ENCODE measurements at places on chromosomes 5 and 9.

DNA sequence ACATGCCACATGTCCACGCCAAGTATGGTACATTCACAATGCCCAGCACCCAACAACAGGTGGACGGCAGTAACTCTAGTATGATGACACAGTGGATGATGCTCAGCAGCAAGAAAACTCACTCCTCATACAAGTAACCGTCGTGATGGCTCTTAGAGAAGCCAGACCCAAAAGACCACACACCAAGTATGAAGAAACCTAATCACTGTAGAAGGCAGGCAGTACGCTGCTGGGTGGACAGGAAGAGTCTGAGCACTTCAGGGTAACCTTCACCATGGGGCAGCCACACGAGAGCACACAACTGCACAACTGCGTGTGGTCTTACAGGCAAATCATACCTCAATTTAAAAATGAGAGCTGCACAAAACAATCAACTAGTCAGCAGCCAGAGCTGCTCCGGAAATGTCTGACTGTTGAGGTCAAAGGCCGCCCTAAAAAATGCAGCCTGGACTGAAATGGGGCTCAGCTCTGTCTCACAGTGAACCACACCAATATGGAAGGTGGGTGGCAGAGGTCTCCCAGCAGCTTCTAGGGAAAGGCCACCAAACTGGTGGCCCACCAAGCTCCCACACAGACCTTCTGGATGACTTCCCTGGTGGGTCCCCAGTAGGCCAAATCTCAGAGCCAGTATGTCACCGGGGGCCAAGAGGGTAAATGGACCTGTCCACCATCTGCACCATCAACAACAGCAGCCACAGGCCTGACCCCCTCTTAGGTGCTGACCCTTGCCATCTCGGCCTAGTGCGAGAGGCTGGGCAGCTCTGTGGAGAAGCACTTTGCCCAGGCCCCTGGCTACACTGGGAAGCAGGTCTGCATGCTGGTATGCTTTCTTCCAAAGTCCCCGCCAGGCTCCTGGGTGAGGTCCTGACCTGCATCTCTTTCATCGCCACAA is 17.8 kb downstream of the BICD2 start:
- DNase-seq = no peak

GRCh38 chr9:137198902-137199283 is 1.6 kb downstream of the TPRN start:
- DNase-seq = no peak

DNA sequence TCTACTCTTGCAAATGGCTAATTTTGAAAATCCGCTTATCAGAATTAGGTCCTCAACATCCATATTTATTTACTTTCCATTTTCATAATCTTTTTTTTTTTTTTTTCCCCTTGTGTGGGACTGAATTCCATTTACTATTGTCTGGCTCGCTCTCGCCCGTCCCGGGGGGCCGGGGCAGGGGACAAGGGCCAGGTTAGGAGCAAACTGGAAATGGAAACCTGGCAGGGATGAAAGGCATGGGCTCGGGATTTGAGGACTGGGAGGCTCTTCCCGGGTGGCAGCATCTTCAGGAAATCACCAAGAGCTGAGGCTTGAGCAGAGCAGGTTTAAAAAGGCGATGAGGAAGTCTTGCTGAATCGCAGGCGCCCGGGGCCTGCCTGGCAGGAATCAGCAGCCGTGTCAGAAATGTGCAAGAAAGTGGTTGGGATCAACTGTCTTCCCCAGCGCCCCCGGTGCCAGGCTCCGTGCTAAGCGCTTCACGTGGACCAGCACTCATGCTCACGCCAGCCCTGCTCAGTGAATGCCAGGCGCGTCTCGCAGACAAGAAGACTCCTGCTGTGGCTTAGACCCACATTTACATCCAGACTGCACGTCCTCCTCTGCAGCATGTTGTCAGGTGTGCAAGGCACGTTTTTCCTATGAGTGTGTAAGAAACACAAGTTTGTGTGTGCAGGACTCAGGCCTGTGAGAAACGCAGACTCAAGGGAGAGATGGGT is 66.3 kb upstream of the UNC5A start:
- no peak for DNase-seq

DNA sequence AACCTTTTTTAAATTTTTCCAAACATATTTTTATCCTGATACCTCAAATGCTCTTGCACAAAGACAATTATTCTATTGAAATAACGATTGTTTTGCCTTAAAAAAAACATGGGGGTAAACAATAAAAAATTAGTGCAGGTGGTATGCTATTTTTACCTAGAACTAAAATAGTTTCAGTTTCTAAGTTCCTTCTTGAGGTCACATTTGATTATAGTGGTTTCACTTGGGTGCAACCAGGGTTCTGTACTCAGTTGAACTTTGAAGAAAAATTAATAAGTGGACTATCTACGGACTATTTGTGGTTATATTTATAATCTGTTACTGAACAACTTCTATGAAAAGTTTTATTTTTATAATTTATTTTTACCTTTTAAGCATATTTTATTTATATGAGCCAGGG is 387.1 kb upstream of the IZUMO3 start:
- DNase-seq = no peak
